H7 (cell line): ENCODE measurements at places on chromosomes 1 and 21.

DNA sequence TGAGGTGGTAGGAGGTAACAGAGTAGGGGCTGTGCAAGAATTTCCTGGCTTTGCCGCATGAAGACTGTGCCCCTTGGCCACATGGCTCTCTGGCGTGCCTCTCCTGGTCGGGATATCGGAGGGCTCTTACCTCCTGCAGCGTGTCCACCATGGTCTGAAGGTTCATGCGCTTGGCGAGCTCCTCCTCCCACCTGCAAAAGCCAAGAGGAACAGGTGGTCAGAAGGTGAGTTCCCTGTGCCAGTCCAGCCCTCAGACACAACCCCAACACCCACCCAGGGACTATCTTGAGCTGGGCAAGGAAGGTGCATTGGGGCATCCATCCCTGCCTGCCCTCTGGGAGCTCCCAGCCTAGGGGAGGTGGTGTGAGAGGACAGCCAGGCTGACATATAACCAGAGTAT lies 18.6 kb upstream of the ALDH4A1 start:
- DNase-seq = no peak

DNA sequence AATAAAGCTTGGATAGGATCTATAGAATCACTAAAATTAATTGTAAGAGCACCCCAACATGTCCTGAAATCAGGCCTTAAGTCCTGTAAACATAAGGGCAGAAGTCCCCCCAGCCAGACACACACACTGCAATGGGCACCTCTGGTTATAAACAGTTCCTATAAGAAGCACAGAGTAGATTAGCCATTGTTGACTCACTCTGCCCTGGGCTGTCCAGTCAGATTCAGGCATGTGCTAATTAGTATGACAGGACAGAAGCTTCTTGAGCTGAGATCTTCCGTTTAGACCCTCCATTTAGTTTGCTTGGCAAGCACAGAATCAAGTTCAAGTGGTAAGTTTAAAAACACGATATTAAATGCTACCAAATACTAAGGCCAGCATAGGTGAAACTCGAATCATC lies 11.8 kb upstream of the DENND1B start:
- no peak for DNase-seq

- DNase-seq = peak; percentile 100
Measured at GRCh38 chr1:16226490-16227179, 10.3 kb downstream of the CPLANE2 start.

DNA sequence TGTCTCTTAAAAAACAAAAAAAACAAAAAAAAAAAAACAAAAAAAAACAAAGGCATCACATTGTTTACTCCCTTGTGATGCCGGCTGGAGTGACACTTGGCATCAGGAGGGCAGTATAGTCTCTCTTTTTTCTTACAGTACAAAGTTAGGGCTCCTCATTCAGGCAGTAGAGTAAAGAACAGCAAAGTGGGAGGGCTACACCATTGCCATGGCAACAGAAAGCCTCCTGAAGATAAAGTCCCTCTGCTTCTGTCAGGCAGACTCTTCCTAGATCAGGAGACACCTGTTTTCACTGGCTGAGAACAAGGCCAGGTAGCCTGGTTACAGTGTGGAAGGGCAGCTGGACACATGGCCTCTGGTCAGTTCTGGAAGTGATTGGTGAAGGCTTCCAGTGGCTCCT lies 41.3 kb upstream of the RAB3GAP2 start:
- no peak for DNase-seq

GRCh38 chr1:224177356-224177999 lies 5.6 kb upstream of the DEGS1 start:
- DNase-seq = no peak

GRCh38 chr1:8815582-8816151 lies 1.8 kb downstream of the RERE start:
- DNase-seq = no peak

GRCh38 chr1:153507926-153508583 lies 27.7 kb downstream of the S100A6 start:
- DNase-seq = peak; percentile 20

DNA sequence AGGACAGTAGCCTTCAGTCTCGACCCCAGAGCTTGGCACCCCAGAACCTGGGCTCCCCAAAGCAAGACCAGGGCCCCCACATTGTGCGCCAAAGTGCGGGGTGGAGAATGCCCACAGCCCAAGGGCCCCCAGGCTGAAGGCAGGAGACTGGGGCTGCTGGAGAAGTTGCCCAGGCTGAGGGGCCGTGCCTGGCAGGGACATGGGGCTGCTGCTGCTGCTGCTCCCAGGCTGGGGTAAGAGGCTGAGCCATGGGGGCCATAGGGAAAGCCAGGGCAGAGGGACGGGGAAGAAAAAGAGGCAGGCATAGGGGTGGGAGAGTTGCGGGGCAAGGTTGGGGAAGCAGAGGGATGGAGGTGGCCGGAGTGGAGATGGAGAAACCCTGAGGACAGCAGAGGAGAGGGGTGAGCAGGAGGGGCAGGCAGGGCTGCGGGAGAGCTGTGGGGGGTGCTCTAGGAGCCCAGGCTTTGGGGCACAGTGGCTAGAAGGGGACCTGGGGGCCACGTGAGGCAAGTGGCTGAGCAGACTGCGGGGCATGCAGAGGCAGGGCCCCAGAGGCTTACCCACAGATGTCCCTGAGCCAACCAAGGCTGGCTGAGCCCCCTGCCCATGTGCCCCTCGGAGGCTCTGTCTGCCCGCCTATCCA lies 18.9 kb downstream of the SLC27A3 start:
- peak; percentile 67 for DNase-seq

DNA sequence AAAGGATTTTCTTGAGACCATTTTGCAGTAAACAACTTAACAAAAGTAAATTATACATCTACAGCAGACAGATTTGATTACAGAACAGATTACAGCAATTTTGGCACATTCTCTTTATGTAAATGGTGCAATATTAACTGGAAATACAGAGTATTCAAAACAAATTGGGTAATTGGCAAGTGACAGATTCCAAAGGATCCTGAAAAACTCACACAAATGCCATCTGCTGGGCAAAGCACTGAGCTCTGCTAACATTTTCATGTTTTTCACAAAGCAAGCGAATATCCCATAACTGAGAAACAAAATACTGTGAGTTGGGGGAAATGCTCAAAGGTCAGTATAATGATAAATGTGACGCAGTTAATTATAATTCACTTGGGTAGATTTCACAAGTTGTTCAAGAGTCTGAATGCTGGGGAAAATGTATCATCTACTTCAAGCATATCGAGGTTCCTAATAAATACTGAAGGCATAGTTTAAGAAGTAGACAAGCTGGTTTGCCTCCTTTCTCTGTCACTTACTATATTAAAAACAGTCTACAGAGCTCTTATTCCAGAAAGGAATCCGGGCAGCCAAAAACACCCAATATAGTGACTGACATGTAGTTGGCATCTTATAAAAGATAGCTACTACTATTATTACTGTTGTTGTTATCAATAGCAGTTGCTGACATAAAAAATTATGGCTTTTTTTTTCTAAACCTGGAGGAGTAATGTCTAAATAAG lies 75.8 kb upstream of the SDC3 start:
- DNase-seq = no peak

DNA sequence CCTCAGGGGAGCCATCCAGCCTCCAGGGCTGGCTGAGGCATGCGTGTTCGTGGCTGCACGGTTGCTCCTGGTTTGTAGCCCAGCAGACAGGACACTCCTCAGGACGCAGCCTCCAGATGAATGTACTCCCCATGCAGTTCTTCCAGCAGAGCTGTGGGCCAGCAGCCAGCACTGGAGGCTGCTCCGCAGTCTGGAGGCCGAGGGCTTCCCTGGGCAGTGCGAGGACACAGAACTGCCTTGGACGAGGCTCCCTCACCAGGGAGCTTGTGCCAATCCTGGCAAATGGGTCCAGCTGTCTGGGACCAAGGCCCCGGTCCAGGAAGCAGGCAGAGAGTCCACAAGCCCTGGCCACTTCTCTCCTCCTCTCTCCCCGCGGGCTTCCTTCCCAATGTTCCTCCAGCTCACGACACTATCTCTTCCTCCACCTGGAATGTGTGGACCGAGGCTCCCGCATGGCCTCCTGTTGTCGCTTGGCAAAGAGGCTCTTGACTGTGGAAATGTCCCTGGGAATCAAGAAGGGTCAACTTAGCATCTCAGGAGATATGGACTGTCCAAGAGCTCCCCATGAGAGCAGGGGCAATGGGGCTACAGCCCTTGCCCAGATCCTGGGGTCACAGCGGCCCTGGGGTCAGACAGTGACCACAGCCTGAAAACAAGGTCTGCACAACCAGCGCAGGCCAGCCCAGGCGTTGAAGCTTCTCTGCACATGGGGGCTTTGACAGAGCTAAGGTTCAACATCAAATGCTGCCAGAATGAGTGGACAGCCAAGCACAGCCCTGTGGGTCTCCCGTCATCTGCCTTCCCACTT lies 5.3 kb downstream of the EDN2 start:
- DNase-seq = no peak

GRCh38 chr1:76583875-76584477 lies 283.3 kb upstream of the ST6GALNAC5 start:
- no peak for DNase-seq

GRCh38 chr1:226782845-226783601 lies 43.9 kb upstream of the ITPKB start:
- no peak for DNase-seq

GRCh38 chr1:60865166-60865565 lies 217.2 kb upstream of the NFIA start:
- DNase-seq = no peak

DNA sequence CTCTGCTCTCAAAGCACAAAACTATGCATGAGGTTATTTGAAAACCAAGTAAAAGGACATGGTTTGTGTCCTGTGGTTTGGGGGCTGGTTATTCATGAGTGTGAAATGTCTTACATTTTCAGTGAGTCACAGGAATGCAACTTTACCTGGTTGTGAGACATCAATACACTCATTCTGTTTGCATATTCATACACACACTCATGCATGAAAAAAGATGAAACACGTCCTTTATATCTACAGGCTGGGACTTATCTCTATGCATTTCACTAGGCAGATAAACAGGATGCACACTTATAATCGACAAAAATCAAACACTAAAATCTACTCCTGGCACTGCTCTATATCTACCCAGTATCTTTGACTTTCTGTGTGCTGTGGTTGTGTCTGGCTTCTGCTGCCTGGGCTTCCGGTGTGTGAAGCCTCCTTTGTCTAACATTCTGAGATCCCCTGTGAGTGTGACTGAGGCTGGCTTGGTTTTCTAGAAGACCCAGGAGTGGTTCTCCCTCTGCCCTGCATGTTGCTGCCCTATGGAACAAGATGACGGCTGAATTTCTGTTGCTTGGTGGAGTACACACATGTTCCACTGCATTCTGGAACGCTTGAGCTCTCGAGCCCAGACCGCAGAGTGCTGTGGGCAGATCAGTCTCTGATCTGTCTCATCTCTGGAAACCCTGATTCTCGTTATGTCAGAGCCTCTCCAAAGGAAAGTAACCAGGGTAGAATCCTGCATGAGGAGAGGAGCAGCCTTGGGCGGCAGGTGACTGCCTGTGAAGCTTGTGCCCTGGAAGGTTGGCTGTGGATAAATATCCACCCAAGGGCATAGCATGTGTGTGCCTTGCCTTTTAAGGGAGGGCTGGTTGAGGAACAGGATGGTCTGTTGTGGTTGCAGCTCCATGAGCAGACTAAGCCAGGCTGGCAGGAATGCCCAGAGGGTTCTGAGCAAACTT lies 19.7 kb upstream of the FASLG start:
- DNase-seq = no peak

DNA sequence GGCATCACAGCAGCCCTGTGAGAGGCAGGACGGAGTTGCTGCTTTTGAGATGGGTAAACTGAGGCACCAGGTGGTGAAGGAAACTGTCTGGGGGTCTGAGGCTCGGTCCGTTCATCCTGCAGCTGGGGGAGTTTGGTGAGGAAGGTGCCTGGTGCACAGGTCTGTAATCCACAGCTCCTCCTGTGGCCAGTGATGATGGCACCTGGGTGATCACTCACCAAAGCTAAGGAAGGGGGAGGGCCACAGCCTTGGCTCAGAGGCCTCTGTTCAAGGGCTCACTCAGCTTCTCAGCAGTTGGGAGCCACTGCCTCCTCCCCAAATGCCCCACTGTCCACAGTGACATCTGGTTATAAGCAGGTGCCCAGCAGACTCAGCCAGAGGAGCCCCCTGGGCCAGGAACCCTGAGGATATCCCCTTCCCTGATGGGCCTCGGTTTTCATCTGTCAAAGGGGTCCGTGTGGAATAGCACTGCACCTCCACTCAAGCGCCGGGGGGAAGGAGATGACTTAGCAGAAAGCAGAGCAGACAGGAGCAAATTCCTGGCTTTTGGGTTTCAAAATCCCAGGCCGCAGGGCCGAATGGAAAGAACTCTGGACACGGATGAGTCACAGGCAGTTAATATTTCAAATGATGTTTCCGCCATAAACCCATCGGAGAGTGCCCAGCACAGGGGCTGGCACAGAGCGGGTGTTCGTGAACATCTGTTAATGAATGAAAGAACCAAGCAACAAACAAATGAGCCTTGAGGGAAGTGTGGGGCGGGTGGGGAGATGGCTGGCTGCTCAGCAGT lies 82.8 kb downstream of the DMRTB1 start:
- DNase-seq = peak; percentile 93

GRCh38 chr1:9128166-9128519 lies 759 bp downstream of the GPR157 start:
- DNase-seq = peak; percentile 60

DNA sequence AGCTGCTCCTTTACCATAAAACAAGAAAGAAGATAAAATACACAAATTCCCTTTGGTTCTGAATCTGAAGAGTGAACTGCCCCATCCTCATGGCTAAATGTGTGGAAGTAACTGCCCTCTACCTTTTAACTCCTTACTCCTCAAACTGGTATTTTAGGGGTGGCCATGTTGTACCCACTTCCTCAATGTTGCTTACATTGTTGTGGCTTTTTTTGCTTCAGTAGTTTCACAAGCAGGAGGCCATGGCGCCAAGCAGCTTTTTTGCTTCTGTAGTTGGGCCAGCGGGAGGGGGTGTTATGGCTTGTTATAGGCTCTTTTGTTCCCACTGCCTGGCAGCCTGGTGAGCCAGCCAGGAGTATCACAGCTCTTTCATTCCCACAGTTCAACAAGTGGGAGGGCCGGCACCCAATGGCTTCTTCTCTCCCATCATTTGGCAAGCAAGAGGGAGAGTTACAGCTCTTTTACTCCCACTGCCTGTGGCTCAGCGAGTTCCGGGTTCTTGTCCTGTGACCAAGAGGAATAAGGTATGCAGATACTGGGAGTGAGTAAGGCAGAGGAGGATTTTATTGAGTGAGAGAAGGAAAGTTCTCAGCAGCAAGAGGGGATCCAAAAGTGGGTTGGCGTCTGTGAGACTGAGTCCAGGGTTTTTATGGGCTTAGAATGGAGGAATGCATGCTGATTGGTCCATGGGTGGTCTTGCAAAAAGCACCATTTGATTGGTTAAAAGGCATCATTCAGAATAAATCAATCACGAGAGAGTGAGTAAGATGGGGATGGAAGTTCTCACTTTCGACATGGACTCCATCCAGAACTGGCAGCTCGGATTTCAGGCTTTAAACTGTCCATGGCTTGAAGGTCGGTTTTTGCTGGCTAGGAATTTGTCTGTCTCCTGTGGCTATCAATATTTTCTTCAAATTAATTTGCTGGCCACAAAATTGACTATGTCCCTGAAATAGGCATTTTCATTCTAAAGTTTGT lies 429.6 kb downstream of the HLX start:
- DNase-seq = no peak

DNA sequence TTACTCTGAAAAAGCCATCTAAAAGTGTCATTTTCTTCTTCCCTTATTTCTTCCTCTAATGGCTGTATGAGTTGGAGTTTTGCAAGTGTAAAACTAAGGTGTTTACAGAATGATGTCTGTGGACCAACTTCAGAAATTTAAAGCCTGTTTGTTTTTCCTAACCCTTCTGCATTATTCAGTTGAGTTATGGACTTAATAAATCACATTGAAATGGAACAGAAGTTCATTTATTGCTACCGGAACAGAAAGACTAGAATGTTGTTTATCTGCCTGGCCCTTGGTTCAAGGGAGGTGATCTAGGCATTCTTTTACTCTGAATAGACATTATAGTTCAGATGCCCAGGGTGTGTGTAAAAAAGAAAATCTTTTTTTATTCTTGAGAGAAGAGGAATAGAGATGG lies 24.8 kb downstream of the SYT14 start:
- no peak for DNase-seq
